ENCODE measurements at places on chromosomes 4 and X.

DNA sequence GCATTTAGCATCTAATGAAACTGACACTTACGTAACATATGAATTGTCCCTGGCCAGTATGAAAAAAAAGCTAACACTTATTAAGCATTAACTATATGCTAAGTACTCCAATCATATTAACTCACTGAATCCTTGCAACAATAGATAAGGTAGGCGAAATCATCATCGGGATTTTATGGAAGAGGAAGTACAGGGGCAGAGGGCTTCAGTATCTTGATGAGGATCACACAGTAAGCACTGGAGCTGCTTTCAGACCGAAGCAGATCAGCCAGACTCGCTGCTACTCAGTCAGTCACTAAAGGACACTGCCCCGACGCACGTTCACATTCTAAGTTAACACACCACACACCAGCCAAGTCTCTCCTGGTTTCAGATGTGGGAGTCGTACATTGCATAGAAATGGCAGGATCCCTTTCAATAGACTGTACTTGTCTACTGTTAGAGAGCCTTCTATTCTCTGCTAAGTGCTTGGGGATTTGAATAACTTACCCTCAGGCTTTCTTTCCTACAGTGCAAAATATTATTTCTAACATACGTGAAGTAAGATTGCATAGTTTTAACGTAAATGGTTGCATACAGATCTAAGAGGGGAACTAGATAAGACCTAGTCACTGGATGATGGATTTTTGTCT lies 540.2 kb upstream of the TENM3 start:
- no peak for ATAC-seq

- ATAC-seq, result peak; percentile 84
These were observed 364.5 kb downstream of the MAPK10 start for GRCh38 chr4:85995361-85995760.

GRCh38 chr4:1012034-1012739 lies 761 bp downstream of the FGFRL1 start:
- ATAC-seq, result no peak

DNA sequence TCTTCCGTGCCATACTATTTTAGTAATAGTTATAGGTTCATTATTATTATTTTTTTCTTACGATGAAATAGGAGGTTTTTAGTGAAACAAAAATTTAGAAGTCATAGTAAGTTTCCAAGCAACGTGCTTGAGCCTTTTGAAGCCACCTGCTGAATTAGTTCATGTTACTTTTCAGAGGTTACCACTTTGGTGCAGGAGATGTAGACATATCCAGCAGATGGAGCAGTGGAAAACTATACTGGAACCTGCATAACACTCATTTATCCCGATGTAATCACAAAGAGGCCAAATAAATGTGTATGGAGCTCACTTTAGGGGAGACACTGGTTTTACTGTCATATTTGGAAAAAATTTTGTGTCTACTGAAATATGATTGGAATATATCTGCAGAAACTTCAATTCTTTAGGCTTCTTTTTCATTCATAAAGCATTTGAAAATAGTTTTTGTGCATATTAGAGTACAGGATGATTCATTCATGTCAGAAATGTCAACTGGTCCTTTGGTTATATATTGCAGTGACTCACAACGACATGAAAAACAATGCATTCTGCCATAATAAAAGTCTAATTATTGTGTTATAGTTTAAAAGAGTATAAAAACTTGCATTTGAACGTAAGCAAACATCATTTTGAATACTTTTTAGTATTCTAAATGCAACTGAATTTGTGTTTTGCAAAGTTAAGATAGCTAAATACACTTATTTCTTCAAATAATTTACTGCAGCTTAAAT lies 2182.9 kb upstream of the TENM3 start:
- ATAC-seq, result no peak

GRCh38 chr4:30768277-30768676 lies 48.1 kb downstream of the PCDH7 start:
- ATAC-seq, result no peak

DNA sequence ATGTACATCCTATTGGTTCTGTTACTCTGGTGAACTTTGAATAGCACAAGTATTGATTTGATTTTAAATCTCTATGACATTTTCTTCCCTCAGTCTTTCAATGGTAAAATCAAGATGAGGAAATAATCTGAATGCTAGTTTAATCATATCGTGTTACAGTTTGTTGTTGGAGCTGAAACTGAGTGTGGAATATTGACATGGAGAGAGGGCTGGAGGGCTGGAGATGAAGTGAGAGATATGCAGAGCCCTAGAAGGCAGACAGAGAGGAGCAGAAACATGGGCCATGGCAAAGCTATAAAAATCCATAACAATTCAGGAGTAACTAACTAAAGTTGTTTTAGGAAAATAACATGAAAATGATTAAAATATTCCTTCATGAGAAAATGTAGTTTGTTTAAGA lies 141.1 kb downstream of the BANK1 start:
- ATAC-seq, result no peak

DNA sequence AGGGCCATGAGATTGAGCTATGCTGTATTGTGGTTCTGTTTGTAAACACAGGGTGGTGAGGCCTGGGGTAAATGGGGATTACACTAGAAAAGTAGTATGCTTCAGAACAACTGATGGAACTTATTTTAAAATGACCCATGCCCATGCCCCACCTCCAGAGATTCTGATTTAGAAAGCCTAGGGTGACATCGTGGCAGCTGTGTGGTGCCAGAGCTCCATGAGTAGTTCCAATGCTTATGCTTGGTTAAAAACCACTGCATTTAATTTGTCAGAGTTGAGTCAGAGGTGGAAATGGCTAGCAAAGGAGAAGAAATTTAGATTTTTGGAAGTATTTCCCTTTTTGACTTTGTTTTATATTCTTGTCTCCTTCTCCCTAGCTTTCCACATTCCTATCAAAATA lies 63.4 kb upstream of the PDE5A start:
- ATAC-seq, result no peak

DNA sequence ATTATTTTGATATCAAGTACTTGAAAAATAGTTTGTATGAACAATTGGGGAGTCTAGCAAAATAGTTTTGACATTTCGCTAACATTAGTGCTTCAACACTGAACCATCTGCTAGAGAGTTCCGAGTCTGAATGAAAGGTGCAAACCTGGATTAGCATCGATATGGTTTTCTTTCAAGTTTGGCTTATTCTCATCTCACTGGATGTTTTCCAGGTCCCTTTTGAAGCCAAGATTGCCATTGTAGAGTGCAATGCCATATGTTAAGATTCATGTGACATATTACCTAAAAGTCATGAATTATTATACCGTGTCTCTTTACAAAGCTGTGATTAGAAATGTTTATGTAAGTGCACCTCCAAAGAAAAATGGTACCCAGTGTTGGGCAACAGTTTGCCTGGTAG lies 36.8 kb upstream of the NAA11 start:
- no peak for ATAC-seq

GRCh38 chrX:118347736-118348135 lies 1.8 kb downstream of the WDR44 start:
- no peak for ATAC-seq

- no peak for ATAC-seq
These were observed 73.3 kb downstream of the GBA3 start for GRCh38 chr4:22766068-22766467.

DNA sequence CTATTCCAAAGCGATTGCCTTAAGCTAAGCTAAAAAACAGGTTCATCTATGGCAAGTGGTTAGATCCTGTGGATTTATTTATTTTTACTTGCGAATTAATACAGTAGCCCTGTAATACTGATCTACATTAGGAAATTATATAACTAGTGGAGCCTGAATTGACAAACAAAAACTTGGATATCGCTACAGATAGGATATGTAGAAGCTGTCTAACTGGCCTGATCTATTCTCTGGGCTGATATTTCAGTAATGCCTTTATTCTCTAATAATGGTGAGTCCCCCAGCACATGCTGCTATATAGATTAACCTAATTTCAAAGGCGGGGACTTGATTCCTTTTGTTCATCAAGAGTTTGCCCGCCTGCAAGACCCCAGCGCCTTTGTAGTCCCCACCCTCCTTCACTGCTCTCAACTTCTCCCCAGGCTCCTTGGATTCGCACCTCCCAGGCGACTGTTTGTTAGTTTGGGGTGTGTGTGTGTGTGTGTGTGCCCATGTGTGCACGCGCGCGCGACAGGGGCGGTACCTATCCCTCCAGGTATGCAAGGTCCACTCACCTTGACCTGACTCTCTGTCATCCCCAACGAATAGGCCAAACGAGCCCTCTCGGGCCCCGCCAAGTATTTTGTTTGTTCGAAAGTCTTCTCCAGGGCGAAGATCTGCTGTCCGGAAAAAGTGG lies 3.8 kb downstream of the NKX6-1 start:
- ATAC-seq, result no peak

- no peak for ATAC-seq
These were observed 6.9 kb downstream of the SH3RF1 start for GRCh38 chr4:169263791-169264392.

GRCh38 chr4:119211867-119212233 lies 663 bp upstream of the USP53 start:
- peak; percentile 5 for ATAC-seq

DNA sequence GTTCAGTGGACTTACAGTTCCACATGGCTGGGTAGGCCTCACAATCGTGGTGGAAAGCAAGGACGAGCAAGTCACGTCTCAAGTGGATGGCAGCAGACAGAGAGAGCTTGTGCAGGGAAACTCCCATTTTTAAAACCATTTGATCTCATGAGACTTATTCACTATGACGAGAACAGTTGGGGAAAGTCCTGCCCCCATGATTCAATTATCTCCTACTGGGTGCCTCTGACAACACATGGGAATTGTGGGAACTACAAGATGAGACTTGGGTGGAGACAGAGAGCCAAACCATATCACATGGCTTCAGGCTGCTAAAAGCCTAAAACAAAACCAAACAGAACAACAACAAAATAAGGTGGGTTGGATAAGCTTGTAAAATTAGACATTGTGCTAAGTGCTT lies 194.4 kb upstream of the CPEB2 start:
- no peak for ATAC-seq

All from stimulated activated memory B cell treated with anti-CD40 and anti-IgM and Interleukin-4, amounts not matched to agents 10 μg/mL and 1 μg/mL and 100 μg/mL, for 72 hours (primary cell).